Thoracic aorta (tissue), 2 donors: ENCODE measurements at places on chromosomes 12 and 14. TPM values are rescaled to one million over a fixed set of nuclear protein-coding genes. Genes with fewer than 3 reads are reported as not detected.

GRCh38 chr12:53938326-53939140, at the start of gene HOXC13:
Gene HOXC13, plus strand, starts transcription at chr12:53938831. Its CDS starts 76 bp downstream, at chr12:53938907.
- no peak for DNase-seq

GRCh38 chr12:6956021-6956727, 5.0 kb downstream of the PTPN6 start:
- no peak for DNase-seq

- DNase-seq = no peak
Measured at GRCh38 chr12:14956024-14956891, 5.1 kb downstream of the ARHGDIB start.

DNA sequence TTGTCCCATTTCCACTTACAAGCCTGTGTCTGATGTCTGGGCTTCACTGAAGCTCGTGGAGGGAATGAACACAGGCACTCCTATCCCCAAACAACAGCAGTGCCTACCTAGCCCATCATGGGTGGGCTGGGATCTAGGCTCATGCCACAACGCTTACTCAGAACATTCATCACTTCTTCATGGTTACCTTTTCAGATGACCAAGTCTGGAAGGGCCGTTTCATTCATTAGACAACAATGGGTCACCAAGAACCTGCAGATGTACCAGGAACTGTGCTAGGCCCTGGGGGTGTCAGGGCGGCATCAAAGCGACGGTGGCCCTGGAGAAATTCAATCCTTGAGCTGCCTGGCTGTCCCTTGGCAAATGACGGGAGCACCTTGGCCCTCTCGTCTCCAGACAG, 64.9 kb upstream of the FZD10 start:
- DNase-seq = no peak

DNA sequence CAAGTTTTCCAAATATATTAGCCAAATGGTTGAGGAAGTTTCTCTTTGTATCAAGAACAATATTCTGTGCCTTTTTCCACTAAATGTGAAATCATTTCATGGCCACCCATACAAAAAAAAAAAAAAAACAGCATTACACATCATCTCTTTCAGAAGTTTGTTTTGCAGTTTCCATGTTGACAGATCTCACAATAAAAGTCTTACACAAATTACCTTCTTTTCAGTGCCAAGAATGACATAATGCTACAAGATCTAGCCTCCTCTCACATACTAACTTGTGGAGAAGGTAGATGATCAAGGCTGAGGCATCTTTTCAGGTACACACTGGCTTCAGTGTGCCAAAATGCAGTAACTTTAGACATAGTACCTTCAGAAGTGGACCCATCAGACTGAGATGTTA, 35.3 kb downstream of the PRKD1 start:
- DNase-seq = no peak

- DNase-seq = no peak
Measured at GRCh38 chr12:98256830-98257229, 258.6 kb upstream of the TMPO start.

DNA sequence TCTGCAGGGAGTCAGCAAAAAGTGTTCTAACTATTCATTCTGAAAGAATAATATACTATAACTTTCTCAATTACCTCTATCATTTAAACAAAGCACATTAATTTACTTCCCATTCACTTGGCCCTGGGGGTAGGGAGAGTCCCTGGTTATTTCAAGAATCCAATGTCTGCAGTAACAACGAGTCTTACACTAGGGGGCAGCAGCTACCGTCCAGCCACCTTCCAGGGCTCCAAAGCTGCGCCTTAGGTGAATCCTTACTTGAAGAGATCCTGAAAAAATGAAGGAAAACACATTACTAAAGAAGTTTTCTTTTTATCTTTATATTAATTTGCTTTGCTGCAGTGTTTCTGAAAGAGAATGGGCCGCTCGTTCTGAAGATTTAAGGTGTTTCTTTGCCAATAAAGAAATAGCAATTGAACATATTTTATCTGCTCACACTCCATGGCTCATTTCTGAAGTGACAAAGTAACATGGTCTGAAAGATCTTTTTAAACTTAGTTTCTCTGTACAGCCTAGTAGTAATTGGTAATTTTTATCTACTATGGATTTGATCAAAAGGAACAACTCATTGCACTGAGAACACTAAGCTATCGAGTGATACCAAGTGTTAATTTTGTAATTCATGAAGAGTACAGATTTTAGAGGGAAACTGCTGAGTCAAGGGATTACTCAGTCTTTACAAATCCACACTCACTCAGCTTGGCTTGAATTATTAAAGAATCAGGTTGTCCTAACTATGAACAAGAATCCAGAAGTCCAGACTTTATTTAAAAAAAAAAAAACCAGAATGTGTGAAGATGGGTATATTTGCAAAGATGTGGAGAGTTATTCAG, 27.6 kb downstream of the BHLHE41 start:
- no peak for DNase-seq

GRCh38 chr12:90174198-90174510, 465.5 kb upstream of the ATP2B1 start:
- no peak for DNase-seq

DNA sequence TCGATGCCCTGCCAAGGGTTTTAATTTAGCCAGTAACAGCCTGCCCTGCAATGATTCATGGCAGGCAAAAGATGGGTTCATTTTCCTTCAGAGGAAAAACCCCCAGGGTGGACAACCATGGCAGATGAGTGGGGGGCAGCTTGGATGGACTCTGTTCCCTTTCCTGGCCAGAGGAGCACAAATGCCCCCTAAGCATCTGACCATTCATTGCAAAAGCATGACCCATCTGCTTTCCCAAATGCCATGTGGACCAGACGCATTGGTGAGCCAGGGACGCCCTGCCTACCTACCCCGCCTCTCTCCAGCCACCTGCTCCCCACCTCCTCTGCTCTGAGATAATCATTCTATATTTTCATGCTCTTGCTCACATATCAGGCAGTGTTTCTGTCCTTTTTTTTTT, 281.9 kb downstream of the DPF3 start:
- no peak for DNase-seq

- no peak for DNase-seq
Measured at GRCh38 chr12:11765421-11765816, 115.9 kb downstream of the ETV6 start.

- no peak for DNase-seq
Measured at GRCh38 chr12:96811083-96811482, 96.0 kb upstream of the NEDD1 start.

- DNase-seq = no peak
Measured at GRCh38 chr14:94019329-94019728, 6.8 kb upstream of the OTUB2 start.

- no peak for DNase-seq
Measured at GRCh38 chr12:106033161-106033675, 105.5 kb downstream of the NUAK1 start.

GRCh38 chr14:69400154-69400553, 1.7 kb downstream of the SLC39A9 start:
- DNase-seq = no peak

DNA sequence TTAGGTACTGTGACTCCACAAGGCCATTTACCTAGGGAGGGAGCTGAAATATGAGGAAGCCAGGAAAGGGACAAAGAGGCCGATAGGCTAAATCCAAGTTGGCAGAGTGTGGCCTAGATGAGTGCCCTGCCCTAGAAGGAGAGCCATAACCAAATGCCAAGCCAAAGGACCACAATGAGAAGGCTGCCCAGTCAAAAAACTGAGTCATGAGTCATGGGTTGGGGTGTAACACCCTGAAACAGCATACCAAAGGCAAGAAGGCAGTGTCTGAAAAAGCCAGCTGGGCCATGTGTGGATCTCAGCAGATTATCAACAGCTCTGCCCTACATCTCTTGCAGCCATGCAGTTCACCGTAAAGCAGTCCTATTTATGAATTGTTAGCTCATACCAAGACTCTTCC, 171.7 kb downstream of the PHLDA1 start:
- no peak for DNase-seq

- DNase-seq = no peak
Measured at GRCh38 chr12:129772501-129773493, 131.0 kb downstream of the TMEM132D start.

DNA sequence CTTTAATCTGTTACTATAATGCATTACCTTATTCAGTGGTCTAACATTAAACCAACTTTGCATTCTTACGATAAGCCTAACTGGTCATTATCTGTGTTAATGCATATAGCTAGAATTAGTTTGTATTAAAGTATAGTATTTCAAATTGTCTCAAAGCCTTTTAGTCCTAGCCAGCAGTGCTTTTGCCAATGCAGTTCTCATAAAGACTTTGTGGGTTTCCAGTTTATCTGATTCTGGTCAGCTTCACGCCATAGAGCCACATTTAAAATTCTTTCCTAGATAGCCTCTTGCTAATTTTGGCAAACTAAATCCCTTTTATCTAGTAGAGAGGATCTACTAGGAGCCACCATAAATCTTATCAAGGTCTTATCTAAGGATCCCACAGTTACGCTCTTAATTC, 78.9 kb upstream of the VASH1 start:
- no peak for DNase-seq

- DNase-seq = no peak
Measured at GRCh38 chr12:89846473-89847055, 137.9 kb upstream of the ATP2B1 start.

GRCh38 chr12:29343022-29343799, 37.8 kb downstream of the ERGIC2 start:
- DNase-seq = no peak

DNA sequence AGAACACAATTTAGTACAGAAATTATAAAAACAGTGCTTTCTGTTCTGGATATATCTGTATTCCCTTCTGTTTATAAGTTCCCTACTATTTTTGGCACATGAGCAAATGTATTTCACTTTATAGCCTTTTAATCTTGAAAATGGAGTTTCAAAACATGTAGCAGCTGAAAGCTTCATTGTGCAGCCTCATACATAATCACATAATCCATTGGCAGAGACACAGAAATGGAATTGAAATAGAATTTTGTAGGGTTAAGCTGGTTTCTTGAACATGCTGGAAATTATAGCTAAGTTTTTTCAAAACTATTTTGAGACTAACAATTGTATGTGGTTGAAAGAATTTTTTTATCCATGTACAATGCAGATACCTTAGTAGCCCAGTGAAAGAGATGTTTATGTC, 614.3 kb upstream of the MDGA2 start:
- no peak for DNase-seq

DNA sequence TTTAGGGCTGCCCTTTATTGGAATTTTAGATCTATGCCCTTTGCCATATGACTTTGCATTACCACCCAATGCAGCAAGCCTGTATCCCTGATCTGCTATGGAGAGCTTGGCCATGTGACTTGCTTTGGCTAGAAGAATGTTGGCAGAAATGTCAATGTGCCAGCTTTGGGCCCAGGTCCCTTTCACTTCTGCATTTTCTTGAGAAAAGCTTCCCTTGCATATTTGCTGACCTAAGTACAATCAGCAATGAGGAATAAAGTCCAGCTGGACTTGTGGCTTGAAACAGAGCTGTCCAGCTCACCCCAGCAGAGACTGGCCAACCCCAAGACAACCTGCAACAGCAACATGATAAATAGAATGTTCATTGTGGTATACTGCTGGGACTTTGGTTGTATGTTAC, 135.9 kb downstream of the PAH start:
- DNase-seq = no peak

GRCh38 chr14:88590173-88590572, 27.3 kb downstream of the ZC3H14 start:
- no peak for DNase-seq

DNA sequence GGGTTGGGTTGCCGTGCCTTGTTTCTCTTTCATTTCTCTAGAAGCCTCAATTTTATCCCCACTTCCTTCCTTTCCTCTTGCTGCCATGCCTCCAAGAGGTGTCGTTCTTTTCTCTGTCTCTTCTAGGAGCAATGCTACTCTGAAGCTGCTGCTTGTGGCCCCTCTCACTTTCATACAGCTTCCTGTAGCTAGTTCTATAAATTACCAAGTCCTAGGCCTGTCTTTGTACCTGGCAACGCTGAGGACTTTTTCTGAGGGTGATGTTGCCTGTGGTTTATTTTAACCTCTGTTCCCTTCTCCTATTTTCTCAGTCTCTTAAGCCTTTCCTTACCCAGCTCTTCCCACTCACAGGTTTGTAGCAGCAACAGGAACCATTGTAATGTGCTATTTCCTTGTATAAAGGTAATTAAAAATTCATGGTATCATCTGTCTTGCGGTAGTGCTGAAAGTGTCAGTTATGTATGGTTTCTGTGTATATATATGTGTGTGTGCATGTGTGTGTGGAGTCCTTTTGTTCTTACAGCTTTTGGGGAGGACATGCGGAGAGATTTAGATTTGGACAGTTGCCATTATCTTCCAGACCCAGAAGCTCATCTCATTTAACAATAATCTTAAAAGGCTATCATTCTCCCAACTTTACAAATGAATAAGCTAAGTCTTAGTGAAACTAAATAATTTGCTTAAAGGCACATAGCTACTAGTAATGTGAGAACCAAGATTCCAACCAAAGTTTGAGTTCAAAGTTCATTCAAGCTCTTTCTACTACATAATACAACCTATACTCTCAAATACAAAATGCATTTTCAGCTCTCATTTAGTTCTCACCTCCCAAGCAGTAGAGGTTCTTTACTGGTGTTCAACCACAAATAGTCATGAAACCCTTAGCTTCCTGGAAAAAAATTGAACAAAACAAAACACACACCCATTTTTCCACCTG, 43.8 kb downstream of the DDHD1 start:
- DNase-seq = no peak

GRCh38 chr12:51863933-51864832, 15.7 kb upstream of the FIGNL2 start:
- no peak for DNase-seq

GRCh38 chr14:64944041-64944440, 1.5 kb upstream of the GPX2 start:
- DNase-seq = no peak

DNA sequence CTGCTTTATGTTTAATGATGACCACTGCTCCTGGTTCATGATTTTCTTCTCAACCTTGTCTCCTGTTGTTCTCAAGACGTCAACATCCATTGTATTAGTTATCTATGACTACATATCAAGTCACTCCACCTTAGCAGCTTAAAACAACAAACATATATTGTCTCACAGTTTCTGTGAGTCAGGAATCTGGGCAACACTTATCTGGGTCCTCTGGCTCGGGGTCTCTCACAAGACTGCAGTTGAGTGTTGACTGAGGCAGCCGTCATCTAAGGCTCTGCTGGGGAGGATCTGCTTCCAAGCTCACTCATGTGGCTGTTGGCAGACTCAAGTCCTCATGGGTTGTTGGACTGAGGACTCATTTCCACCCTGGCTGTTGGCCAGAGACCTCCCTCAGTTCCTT, 27.3 kb upstream of the FRS2 start:
- no peak for DNase-seq

GRCh38 chr12:19575337-19576243, 136.3 kb downstream of the AEBP2 start:
- no peak for DNase-seq

GRCh38 chr14:100117633-100118395, 41.6 kb downstream of the DEGS2 start:
- DNase-seq = no peak

Gene POLE2
- total RNA-seq = 0.27 TPM

Gene ESPL1
- 0.78 TPM for total RNA-seq

Gene RSRC2
- total RNA-seq = 97.6 TPM

Gene GALNT9
- total RNA-seq = 1.7 TPM

Gene KLHL33
- 0.42 TPM for total RNA-seq

Gene NINJ2
- 5.3 TPM for total RNA-seq

Gene TMEM63C
- total RNA-seq = under 0.01 TPM

Gene CCDC175
- total RNA-seq = 0.78 TPM

Gene FRMD6
- 72.3 TPM for total RNA-seq

Gene SYNDIG1L
- 3.1 TPM for total RNA-seq

Gene ADGRD1
- 21.3 TPM for total RNA-seq

Gene KCNC2
- not detected for total RNA-seq

Gene PLBD1
- 7.0 TPM for total RNA-seq
